ENCODE measurements at places on chromosomes 12 and 14.
A peak's percentile ranks its signal among the peaks of the same experiment; 100 is the strongest.

DNA sequence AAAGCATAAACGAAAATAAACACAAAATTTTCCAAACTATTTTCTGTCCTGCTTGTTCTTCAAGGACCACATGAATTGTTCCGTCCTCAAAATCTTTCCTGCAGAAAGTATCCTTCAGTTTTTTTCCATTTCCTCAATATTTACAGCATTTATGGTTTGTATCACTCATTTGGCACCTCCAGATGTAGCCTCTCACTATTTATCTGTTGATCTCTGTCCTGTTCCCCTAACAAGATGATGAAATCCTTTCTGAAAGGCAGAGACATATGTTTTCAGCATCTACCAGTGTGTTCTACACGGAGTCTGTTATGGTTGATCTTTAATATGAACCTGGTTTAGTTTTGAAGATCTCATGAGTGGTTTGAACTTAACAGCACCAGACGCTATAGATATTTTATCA is 490.2 kb downstream of the NELL2 start:
- DNase-seq: no peak

GRCh38 chr12:31773867-31774266 is 45.0 kb upstream of the AMN1 start:
- no peak for DNase-seq

DNA sequence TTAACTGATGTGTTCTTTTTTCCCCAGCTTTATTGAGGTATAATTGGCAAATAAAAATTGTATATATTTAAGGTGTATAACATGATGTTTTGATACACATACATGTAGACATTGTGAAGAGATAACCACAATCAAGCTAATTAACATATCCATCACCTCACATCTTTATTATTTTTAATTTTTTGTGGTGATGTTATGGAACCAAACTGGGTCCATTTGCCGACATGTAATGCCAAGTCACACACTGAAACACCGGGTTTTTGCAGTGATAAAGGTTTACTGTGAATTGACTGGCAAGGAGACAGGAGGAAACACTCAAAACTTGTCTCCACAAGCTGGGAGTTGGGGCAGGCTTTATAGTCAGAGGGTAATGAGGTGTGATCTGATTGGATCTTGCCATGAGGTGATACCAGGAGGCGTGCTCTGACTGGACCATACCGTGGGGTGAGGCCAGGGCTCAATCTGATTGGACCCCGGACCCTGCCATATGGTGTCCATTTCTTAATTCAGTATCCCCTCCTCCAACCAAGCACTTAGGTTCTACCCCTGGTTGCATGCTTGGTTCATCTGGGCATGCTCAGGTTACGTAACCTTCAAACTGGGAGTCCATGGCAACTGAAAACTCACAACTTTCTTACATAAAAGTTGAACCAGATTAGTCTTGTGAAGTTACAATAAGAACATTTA is 11.8 kb upstream of the WSCD2 start:
- DNase-seq: no peak

GRCh38 chr12:62686938-62687337 is 220.3 kb downstream of the MON2 start:
- DNase-seq: no peak

GRCh38 chr12:130965668-130966067 is 12.0 kb downstream of the ADGRD1 start:
- no peak for DNase-seq

DNA sequence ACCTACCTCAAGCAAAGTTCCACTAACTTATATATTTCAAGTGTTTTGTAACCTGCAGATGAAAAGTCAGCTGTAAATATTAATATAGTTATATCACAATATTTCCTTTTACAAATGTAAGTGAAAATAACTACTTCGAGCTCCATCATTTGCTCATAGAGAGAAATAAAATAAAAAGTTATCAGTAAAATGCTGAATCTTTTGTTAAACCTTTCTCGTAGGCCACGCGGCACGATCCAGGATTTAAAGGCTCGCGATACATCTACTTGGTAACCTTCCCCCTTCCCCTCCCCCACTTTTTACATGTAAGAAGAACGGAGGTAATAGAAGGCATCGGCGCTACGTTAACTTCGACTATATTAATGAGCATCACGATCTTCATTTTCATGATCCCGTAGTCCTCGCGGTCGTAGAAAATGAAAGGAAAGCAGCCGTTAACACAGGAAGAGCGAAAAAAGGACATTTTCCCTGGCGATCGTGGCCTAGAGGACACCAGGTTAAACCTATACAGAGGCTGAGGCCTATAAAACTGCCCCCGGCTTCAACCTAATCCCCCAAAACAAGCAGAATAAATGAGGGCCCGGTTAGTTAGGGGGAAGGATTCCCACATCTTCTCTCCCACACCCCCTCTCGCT is 508 bp downstream of the HNRNPC start:
- peak; percentile 52 for DNase-seq

GRCh38 chr12:9122091-9122609 is 6.4 kb upstream of the A2M start:
- no peak for DNase-seq

- no peak for DNase-seq
Measured at GRCh38 chr14:70009961-70010360, 130.7 kb downstream of the SMOC1 start.

- no peak for DNase-seq
Measured at GRCh38 chr12:42237853-42238239, 202 bp downstream of the YAF2 start.

- no peak for DNase-seq
Measured at GRCh38 chr14:100314724-100315123, 8.4 kb upstream of the SLC25A47 start.

- DNase-seq: no peak
Measured at GRCh38 chr12:108151533-108152169, 22.6 kb downstream of the WSCD2 start.

- DNase-seq: no peak
Measured at GRCh38 chr12:4168036-4168435, 105.5 kb upstream of the CCND2 start.

DNA sequence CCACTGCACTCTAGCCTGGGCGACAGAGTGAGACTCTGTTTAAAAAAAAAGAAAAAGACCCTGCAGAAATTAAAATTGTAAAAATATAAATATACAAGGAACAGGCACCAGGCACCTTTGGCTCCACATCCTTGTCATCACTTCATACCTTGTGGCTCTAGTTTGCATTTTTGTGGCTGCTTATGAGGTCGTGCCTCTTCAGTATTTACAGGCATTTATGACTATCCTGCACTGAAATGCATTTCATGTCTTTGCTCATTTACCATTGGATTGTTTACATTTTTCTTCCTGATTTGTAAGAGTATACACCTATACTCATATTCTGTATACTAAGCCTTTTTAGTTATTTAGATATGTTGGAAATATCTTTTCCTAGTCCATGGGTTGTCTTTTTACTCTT is 20.1 kb downstream of the BICD1 start:
- DNase-seq: no peak

DNA sequence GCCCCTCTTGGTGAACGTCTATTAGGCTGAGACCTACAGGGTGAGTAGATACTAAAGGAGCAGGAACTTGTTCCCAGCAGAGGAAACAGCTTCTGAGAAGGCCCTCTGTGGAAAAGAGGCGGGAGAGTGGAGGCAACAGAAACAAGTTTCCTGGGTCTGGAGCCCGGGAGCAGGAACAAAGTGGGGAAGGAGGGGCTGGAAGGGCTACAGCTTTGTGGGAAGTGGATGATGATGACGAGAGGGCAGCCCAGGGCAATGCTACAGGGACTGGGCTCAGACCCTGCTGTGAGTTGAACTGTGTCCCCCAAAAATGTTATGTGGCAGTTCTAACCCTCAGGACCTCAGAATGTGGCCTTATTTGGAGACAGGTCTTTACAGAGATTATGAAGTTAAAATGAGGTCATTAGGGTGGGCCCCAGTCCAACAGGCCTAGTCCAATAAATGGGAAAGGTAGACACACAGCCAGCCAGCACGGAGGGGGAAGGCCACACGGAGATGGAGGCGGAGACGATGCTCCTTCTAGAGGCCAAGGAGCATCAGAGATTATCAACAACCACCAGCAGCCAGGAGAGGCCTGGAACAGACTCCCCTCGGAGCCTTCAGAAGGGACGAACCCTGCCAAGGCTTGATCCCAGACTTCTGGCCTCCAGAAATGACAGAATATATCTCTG is 14.3 kb downstream of the CAMKK2 start:
- DNase-seq: no peak

DNA sequence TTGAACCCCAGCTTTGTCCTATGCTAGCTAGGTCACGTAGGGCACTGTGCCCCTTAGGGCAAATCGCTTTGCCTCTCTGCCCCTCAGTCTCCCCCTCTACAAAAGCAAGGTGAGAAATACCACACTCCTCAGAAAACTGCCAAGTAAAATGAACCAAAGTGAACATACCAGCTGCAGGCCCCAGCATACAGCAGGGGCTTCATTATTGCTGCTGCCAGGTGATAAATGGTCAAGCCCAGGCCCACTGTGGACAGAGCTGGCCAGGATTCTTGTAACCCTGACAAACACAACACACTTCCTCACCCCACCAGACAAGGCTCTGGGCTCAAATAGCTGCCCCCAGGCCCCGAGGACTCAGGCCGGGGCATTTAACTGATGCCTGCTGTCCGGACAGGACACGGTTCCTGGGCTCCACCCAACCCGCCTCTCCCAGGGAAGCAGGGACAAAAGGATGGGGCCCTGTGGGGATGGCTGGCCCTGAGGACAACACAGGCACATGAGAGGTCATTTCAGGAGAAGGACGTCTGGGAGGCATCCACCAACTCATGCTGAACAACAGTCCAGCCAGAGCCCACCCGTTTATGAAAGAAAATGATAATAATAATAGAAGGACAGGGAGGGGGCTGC is 36.7 kb downstream of the NCOR2 start:
- no peak for DNase-seq

- no peak for DNase-seq
Measured at GRCh38 chr12:68632486-68632885, 21.8 kb downstream of the RAP1B start.

- DNase-seq: no peak
Measured at GRCh38 chr12:30996752-30997151, 70.2 kb downstream of the TSPAN11 start.

GRCh38 chr12:9156119-9156518 is 40.4 kb upstream of the A2M start:
- DNase-seq: no peak

- no peak for DNase-seq
Measured at GRCh38 chr12:49219417-49220026, 30.6 kb upstream of the TUBA1A start.

GRCh38 chr12:104516821-104517220 is 60.1 kb downstream of the CHST11 start:
- DNase-seq: no peak

DNA sequence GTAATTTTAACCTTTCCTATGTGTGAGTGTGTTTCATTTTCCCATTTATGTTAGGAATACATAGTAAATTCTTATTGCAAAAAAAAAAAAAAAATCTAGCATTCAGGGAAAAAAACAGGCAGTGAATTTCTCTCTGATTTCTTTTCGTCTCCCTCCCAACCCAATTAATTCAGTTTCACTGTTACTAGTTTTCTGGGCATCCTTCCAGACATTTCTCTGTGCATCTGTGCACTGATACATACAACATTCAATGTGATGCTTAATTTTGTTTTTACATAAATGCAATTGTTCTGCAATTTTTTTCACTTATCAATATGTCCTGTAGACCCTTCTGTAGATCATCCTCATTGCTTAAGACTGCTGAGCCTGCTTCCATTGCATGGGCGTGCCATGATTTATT is 694.3 kb upstream of the TBX3 start:
- no peak for DNase-seq

DNA sequence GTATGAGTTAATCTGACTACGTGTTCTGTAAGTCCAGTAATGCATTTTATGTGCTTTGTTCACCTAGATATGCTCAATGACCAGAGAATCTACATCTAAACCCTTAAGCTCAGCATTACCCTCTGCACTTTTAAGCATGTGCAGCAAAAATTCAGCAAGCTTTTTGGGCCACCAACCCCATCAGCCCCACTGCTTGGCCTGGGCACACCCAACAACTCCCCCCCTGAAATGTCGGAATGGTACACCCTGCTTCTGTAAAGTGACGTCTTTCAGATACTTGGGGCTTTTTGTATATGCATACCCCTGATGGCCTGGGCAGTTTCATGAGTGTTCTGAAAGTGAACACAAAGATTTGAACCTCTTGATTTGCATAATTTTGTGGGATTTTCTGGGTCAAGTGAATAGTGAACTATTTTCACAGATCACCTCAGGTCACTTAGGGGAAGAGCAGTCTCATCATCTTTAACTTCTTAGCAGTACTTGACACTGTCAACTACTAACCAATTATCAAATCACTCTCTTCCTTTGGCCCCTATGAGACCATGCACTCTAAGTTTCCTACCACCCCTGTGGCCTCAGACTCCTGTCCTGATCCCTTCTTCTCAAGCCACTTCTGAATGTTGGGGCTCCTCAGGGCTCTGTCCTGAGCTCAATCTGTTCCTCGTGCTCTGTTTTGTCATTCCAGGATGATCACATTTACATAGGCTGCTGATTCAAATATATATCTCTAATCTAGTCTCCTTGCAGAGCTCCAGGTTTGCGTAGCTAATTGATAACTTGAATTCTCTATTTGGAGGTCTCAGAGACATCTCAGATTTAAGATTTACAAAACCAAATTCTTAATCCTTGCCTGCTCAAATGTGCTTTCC is 36.3 kb upstream of the PPM1A start:
- DNase-seq: no peak

GRCh38 chr12:131008131-131008912 is 54.6 kb downstream of the ADGRD1 start:
- peak; percentile 30 for DNase-seq

DNA sequence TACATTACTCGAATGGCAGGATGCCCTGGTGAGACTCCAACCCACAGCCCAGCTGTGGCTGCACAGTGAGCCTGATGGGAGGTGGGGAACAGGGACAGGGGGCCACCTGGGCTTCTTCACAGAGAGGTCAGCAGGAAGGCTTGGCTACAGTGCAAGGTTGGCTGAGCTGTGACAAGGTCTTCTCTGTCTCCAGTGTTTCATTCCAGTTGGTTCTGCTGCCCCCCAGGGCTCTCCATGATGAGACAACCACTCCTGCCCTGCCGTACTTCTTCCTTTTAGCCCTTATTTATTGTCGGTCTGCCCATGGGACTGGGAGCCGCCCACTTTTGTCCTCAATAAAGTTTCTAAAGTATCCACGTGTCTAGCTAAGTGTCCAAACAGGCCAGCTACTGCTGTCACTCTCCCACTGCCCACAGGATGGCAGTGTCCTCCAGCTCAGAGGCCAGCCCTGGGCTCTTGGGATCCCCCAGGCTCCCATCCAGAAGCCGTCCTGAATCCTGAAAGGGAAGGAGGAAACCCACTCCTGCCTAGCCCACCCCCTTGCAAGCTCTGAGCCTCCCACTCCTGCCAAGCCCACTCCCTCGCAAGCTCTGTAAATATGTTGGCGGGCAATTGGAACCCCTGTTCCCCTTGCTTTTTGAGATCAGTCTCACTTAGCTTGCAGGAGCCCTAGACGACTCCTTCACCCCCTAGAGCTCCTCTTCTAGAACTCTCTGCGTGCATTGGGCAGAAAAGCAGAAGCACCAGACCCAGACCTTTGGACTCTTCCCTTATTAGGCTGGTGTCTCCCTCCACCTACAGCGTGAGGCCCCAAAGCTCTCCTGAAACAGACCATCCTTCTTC is 5.4 kb downstream of the C1QL4 start:
- no peak for DNase-seq

GRCh38 chr14:75197338-75197737 is 20.9 kb upstream of the TMED10 start:
- DNase-seq: no peak

- no peak for DNase-seq
Measured at GRCh38 chr12:12081836-12082497, 11.2 kb downstream of the BCL2L14 start.

Measured in CD8-positive, alpha-beta memory T cell (primary cell).